Nephron progenitor cell (in vitro differentiated cells): ENCODE measurements at places on chromosomes 5 and 9.
A peak's percentile ranks its signal among the peaks of the same experiment; 100 is the strongest.

- no peak for DNase-seq
Observed at GRCh38 chr5:3131161-3131560, 379.7 kb upstream of the IRX2 start.

GRCh38 chr9:114387680-114388356 is at the start of gene AKNA:
Gene AKNA (minus strand): TSS chr9:114387982. CDS start chr9:114381333, 6,649 bp downstream.
- peak; percentile 75 for DNase-seq

DNA sequence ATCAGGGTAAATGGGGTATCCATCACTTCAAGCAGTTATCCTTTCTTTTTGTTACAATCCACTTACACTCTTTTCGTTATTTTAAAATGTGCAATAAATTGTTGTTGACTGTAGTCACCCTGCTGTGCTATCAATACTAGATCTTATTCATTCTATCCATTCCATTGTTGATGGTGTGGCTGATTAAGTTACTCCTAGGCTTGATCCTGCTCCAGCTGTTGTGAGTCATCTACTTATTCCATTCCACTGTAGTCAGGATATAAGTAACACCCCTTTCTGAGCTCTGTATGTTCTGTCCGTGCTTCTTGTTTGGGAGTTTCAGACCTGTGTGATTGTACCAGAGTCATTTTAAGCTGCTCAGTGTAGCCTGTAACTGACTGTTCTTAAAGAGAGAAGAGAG is 122.5 kb upstream of the RUSC2 start:
- DNase-seq, result no peak

GRCh38 chr9:134687556-134687955 is 46.0 kb downstream of the COL5A1 start:
- no peak for DNase-seq

- no peak for DNase-seq
Observed at GRCh38 chr9:131122158-131122557, 3.2 kb upstream of the NUP214 start.

- DNase-seq, result no peak
Observed at GRCh38 chr5:136004436-136004835, 24.4 kb upstream of the TGFBI start.

DNA sequence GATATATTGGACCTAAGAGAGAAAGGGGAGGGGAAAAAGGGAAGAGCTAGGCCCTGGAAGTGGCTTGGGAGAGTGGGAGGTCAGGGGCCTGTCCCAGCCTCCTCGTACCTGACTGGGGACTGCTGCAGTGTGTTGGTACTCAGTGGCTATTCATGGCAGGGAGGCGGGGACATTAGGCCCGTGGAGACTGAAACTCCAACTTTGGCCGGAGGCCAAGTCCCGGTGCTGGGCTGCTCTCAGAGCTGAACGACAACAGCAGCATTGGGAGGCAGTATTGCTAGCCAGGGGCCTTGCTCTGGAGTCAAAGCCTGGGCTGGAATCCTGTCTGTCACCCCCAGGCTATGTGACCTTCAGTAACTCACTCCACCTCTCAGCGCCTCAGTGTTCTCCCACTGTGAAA is 37.8 kb downstream of the NEURL1B start:
- no peak for DNase-seq

- no peak for DNase-seq
Observed at GRCh38 chr9:21770871-21771560, 31.4 kb upstream of the MTAP start.

- DNase-seq, result no peak
Observed at GRCh38 chr5:158203261-158203660, 344.3 kb upstream of the CLINT1 start.

DNA sequence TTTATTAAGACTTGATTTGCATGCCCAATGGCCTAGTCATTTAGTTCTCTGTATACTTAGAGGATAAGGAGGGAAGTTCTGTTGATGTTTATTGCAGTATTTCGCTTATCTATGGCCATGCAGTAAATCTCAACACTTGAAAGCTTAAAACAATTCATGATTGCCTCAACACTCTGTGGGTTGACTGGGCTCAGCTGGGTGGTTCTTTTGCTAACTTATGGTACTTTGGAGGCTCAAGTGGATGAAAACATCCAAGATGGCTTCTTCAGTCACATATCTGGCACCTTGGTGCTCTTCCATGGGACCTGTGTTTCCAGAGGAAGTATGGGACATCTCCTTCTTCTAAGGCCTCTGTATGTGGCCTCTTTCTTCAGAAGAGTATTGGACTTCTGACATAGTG is 10.3 kb upstream of the ROR2 start:
- DNase-seq, result no peak

GRCh38 chr5:77851176-77852067 is 75.3 kb upstream of the TBCA start:
- DNase-seq, result peak; percentile 61

DNA sequence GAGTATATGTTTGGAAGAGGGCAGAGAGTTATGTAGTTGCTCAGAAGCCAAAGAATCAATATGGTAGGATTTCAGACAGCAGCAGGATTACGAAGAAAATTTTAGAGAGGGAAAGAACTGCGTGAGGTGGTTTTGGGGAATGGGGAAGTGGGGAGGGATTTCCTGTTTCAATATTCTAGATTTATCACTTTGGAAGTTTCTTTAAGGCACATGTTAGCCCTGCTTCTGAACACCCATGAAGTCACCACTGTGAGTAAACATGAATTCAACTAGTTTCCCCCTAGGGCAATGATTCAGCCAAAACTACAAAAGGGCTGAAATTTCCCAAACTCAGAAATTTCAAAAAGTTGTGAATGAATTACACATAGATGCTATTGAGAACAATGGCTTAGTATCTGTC is 132.2 kb downstream of the EBF1 start:
- no peak for DNase-seq

DNA sequence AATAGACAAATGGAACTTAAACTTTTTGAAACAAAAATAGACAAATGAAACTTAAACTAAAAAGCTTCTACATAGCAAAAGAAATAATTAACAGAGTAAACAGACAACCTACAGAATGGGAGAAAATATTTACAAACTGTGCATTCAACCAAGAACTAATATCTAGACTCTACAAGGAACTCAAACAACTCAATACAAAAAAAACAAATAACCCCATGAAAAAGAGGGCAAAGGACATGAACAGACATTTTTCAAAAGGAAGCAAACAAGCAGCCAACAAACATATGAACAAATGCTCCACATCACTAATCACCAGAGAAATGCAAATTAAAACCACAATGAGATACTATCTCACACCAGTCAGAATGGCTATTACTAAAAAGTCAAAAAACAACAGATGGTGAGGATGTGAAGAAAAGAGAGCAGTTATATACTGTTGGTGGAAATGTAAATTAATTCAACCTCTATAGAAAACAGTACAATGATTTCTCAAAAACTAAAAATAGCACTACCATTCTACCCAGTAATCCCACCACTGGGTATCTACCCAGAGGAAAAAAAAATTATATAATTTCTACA is 170.8 kb upstream of the RGMB start:
- no peak for DNase-seq

DNA sequence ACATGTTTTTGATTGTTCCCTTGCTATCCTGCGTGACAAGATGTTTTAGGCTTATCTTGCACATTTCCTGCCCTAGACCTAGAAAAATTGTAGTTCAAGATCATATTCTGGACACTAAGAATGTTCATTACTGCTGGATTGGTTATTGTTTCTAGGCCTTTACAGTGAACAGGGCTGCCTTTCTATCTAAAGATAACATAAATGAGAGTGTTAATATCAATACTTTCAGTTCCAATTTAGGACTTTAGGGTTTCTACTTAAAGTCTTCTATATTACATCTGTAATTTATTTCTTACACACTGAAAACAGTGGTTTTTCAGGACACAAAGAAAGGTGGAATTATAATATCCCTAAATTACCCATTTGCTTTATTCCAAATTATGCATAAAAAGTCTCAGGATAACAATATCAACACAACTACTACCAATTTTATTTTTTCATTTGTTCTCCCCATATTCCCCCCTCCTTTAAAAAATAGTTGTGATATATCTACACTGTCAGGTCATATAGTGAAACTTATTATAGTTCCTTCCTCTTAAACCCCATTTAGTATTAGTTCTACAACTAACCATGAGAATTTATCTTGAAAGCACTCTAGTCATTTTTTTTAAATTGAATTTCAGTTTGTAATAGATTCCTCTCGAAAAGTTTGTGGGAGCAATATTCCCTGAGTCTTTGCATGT is 293.9 kb upstream of the RIOK2 start:
- DNase-seq, result no peak

- no peak for DNase-seq
Observed at GRCh38 chr9:124021385-124021769, 9.8 kb downstream of the LHX2 start.

DNA sequence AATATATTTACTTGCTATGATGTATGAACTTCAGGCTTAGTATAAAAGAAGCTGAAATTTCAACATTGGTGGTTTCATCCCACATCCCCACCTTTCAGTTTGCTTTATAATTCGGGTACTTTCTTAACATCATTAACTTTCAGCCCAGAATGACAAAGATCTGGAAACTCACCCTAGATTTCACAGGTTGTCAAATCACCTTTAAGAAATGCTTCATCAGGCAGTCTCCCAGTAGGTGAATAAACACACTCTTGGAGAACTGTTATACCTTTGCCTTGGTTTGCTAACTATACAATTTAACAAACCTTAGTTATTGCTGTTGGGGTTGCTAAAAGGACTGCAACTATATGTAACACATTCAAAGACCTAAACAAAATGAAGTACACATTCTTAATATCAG is 54.4 kb downstream of the MLANA start:
- no peak for DNase-seq

GRCh38 chr5:55668356-55668755 is 43.8 kb downstream of the SLC38A9 start:
- no peak for DNase-seq

GRCh38 chr9:86034863-86035734 is 64.3 kb downstream of the GOLM1 start:
- DNase-seq, result peak; percentile 47

GRCh38 chr5:140418862-140419520 is 17.4 kb downstream of the ANKHD1 start:
- no peak for DNase-seq

GRCh38 chr5:77812926-77813589 is 36.9 kb upstream of the TBCA start:
- no peak for DNase-seq

- DNase-seq, result no peak
Observed at GRCh38 chr5:119131530-119132304, 60.8 kb downstream of the DMXL1 start.

- no peak for DNase-seq
Observed at GRCh38 chr5:121008041-121008440, 543.9 kb downstream of the PRR16 start.

DNA sequence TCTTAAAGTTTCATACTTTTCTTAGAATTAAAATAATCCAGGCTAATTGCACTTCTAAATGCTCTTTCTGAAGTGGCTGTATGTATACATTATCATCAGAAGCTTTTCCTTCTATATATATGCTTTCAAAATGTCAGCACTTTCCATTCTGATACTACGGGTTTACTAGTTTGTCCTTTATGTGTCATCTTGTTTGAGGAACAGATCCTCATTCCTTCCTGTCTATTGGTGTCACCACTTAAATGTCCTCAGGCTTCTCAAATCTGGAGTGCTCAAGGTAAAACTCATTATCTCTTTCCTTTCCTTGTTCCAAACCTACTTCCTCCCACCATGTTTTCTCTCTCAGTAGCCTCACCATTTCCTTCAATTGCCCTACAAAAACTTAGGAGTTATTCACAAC is 236.3 kb downstream of the CSNK1G3 start:
- DNase-seq, result no peak

- DNase-seq, result no peak
Observed at GRCh38 chr5:179302499-179303185, 42.6 kb downstream of the ADAMTS2 start.

GRCh38 chr9:92522983-92523970 is 12.5 kb downstream of the ECM2 start:
- no peak for DNase-seq

- DNase-seq, result no peak
Observed at GRCh38 chr9:72818385-72818784, 134.5 kb downstream of the ALDH1A1 start.

DNA sequence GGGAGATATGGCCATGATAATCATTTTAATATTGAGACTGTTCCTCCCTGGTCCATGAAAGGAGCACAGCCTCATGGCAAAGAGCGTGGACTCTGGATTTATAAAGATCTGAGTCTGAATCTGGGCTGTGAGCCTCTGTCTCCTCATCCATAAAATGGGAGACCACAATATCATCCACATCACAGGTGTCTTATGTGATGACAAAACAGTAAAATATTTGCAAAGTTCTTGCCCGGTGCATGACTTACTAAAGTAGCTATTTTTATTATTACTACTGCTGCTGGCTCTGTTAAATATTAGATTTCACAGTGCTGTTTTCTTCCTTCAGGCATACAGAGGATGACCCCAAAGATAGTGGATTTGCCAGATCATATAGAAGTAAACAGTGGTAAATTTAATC is 74.1 kb downstream of the TEK start:
- DNase-seq, result no peak

- DNase-seq, result no peak
Observed at GRCh38 chr5:131019601-131020315, 145.3 kb downstream of the HINT1 start.

DNA sequence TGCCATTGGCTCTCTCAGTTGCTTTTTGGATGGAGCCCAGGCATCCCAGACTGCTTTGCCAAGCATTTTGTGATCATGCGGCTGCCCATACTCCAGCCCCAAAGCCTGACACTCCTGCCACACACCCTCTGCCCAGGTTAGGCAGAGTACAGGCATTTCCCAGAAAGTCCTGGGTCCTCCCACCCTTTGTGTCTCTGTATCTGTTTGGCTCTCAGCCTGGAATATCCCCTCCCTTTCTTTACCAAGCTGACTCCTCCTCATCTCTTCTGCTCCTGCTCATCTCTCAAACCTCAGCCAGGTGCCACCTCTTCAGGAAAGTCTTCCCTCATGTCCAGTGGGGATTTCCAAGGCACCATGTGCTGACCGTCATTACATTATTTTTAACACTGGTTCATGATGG is 14.3 kb upstream of the SH3RF2 start:
- DNase-seq, result no peak

DNA sequence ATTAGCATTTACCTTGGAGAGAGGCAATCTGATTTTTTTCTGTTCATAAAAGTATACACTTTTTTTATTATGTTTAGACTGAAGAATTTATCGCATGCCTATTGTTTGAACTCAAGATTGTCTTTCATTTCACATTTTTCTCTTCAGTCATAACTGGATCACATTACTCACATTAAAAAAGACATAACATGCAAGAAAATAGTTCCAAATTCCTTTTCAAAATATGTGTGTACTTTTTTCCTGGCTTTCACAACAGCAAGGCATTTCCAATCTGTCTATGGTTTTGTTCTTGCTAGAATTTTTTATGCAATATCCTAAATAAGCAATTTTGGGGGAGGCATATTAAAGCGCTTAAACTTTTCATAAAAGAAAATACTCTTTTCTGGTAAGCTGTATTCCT is 21.2 kb downstream of the FTMT start:
- DNase-seq, result no peak

- DNase-seq, result no peak
Observed at GRCh38 chr5:150764530-150764929, 5.7 kb upstream of the DCTN4 start.

DNA sequence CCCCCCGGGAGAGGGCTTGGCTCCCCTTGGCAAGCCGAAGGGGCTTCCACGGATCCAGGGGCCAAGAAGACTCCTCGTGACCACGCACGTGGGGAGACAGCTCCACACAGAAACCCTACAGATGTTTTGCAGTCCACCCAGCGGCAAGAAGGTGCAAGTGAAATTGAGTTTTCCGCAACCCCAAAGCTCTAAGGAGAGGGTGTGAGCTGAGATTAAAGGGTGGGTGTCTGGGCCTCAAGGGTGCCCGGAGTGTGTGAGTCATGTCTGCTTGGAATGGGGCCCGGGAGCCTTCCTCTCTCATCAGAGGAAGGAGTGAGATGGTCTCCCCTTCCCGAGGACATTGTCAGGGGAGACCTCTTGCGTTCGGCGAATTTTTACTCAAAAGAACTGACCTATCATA is 79.1 kb downstream of the OLFM1 start:
- no peak for DNase-seq
